ENCODE measurements at places on chromosomes 2 and 18.
A peak's percentile ranks its signal among the peaks of the same experiment; 100 is the strongest.

GRCh38 chr2:13193900-13194299 is 477.2 kb downstream of the TRIB2 start:
- DNase-seq: peak; percentile 6

DNA sequence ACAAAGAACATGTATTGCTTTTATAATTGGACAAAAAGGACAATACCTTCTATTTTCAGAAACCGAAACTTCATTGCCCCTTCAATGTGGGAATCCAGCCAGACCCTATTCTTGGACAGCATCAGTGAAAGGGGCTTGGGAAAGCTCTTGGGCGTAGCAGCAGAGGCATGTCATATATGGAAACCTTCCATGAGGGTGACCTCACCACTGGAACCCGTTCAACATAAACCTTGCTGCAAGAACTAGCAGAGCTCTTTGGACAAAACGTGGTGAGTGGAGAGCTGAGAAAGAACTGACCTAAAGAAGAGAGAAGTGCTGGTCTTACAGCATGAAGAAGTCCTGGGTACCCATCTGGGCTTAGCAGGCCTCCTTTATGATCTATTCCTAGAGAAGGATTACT is 22.7 kb upstream of the ACTG2 start:
- no peak for DNase-seq

- DNase-seq: no peak
These were observed 774.9 kb downstream of the RNF144A start for GRCh38 chr2:7691961-7692656.

- DNase-seq: no peak
These were observed 129.7 kb downstream of the PKP4 start for GRCh38 chr2:158586491-158586890.

GRCh38 chr2:108923019-108923700 is 65.9 kb downstream of the EDAR start:
- peak; percentile 20 for DNase-seq

- peak; percentile 46 for DNase-seq
These were observed 26.7 kb downstream of the TMEM127 start for GRCh38 chr2:96239091-96239490.

Data from DMS79 treated with DMSO at 0.1 percent for 48 hours (cell line).